HL-60 (cell line): ENCODE measurements at places on chromosomes 1 and 21.

- no peak for DNase-seq
Observed at GRCh38 chr21:29206445-29206844, 76.0 kb downstream of the MAP3K7CL start.

DNA sequence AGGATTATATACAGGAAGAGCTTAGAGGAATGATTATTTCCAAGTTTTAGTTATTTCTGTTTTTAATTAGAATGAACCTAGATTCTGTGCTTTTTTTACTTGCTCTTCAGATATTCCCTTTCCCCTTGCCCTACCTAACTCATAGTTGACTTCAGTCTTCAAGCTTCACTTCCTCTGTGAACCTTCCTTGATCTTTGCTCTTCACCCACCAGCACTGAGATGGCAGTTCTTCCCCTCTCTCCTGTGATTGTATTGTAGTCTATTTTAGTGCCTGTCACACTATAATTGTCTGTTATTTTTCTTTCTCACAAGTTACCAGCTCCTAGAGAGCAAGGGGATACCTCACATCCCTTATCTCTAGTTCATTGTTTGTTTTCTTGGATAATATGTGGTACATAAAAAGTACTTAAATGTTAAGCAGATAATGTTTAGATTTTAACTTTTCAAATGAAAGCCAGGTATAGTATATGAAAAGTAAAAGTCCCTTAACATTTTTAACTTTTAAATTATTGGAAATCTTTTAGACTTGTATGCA, 33.2 kb downstream of the KCTD3 start:
- no peak for DNase-seq

GRCh38 chr1:228465571-228466146, 21.5 kb upstream of the RNF187 start:
- DNase-seq = no peak

DNA sequence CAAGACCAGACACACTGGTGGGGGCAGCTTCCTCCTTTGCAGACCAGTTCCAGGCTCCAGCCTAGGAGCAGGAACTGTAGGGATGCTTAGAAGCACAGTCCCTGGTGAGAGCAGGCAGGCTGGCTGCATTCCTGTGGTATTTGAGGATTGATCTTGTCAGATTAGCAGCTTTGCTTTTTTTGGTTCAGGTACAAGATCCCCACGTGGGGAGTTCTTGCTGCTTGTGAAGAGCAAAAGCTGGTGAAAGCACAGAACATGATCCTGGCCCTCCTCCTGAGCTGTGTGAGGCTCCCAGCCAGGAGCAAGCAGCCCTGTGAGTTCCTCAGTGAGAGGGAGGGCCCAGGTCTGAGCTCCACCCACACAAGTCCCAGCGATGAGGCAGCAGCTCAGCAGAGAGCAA, 75.3 kb upstream of the ARTN start:
- DNase-seq = peak; percentile 30

- DNase-seq = peak; percentile 31
Observed at GRCh38 chr1:243734308-243734695, 115.7 kb downstream of the AKT3 start.

GRCh38 chr1:23817633-23818032, 7.6 kb downstream of the HMGCL start:
- DNase-seq = no peak

- DNase-seq = peak; percentile 39
Observed at GRCh38 chr1:40404670-40405462, 31.3 kb downstream of the SMAP2 start.

GRCh38 chr1:205930799-205931281, 12.4 kb downstream of the SLC26A9 start:
- DNase-seq = peak; percentile 61

- DNase-seq = no peak
Observed at GRCh38 chr21:27108228-27108627, 141.3 kb upstream of the ADAMTS5 start.

DNA sequence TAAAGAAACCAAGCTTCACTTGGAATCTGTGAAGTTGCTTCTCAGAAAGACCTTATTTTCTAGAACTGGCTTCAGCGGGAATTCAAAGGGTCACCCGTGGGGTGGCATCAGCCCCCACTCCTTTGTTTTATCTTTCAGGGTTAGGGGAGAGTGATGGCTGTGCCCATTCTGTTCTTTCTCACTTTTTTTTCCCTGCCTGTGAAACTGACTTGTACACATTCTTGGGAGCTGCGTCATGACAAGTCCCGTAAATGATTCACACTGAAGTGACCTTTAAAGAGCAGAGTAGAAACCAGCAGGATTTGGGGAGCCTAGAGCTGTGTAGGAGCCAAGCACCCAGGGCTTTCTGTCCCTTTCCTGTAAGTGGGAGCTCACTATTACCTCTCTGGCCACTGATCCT, 43.8 kb downstream of the SLC44A3 start:
- DNase-seq = no peak

DNA sequence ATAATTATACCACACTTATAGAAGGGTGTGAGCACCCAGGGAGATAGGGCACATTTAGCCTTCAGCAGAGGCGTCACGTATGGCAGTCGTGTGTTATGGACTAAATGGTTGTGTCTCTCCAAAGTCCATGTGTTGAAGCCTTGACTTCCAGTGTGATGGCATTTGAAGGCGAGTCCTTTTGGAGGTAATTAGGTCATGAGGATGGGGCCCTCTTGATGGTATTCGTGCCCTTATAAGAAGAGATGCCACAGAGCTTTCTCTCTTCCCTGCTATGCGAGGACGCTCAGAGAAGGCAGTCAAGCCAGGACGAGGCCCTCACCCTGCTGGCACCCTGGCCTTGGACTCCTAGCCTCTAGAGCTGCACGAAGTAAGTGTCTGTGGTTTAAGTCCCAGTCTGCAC, 375.0 kb upstream of the C1orf174 start:
- no peak for DNase-seq

DNA sequence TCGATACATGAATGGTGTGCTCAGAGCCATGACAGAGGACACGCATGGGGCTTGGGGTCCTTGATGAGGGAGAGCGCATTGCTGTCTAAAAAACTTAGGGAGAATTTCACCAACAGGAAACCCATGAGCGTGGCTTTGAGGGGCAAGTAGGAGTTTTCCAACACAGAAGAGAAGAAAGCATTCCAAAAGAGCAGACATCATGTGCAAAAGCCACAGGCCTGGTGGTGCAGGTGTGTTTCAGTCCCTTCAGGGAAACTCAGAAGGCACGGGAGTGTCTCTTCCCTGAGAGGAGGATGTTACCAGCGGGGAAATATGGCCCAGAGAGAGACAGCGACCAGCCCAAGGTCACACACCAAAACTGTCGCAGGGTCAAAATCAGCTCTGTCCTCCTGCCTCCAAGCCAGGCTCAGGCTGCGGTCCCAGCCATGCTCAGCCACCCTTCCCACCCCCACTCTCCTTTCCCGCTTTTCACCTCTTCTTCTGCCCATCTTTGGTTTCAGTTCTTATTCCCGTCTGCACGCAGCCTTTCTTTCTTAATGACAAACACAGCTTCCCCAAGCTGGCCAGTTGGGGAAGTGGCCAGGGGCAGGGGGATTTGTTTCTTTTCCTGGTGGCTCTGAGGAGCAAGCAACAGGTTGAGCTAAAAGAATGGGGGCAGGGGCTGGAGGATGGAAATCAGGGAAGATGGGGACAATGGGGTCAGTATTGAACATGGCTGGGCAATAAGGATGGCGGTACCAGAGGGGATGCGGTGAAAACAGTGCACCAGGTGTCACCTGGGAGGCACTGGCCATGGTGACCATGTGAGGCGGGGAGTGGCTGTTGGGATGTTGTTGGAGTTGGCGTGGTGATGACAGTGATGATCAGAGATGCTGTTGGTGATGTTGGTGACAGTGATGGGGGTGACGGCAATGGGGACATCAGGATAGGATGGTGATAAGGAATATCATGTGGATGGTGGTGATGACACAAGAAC, 10.3 kb downstream of the LAPTM5 start:
- DNase-seq = no peak

- DNase-seq = no peak
Observed at GRCh38 chr1:168719306-168720111, 9.5 kb downstream of the DPT start.

GRCh38 chr1:64871256-64871655, 95.1 kb downstream of the JAK1 start:
- no peak for DNase-seq

DNA sequence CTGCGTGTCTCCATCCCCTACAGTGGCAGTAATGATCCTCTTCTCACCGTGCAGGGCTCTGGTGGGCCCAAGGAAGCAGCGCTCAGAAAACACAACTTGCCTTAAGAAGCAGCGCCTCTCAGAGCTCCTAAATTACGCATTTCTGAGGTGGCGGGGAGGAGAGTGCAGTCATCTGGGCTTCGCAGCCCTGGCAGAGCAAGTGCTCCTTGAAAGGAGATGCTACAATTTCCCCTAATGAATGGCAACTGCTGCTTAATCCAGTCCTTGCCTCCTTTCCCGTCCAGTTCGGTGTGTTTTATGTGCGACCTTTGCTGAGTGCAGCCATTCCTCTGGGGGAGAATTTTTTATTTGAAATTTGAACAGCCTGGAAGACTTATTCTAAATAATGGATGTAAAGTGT, 287.3 kb downstream of the PTPRU start:
- no peak for DNase-seq

GRCh38 chr21:42845296-42845965, 33.9 kb downstream of the WDR4 start:
- DNase-seq = no peak

- no peak for DNase-seq
Observed at GRCh38 chr21:35646606-35647005, 413.7 kb downstream of the SETD4 start.

DNA sequence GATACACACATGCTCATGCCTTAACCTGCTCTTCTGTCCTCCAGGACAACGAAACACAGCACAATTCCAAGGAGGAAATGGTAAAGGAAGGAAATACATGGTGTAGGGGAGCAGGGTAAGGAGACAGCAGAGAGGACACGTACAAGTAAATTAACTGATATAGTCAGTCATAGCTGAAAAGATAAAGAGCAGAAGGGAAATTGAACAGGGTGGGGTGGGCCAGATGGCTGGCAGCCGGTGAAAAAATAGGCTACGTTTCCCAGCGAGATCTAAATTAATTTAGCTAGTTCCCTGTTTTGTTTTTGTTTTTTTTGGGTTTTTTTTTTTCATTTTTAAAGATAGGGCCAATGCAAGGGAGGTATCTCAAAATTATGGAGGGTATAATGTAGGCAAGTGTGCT, 109.2 kb downstream of the FAM78B start:
- no peak for DNase-seq

DNA sequence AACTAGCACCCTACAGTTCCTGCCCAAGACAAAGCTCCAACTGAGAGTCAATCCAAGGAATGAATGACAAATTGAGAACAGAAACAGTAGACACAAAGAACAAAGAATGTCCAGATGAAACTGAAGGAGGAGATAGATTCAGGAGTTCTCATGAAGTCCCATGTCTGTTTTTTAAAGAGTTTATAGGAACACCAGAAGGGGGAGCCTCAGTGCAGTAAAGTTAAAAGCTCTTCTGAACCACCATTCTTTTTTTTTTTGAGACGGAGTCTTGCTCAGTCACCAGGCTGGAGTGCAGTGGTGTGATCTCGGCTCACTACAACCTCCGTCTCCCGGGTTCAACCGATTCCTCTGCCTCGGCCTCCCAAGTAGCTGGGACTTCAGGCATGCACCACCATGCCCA, 323.6 kb downstream of the MRPL39 start:
- no peak for DNase-seq

DNA sequence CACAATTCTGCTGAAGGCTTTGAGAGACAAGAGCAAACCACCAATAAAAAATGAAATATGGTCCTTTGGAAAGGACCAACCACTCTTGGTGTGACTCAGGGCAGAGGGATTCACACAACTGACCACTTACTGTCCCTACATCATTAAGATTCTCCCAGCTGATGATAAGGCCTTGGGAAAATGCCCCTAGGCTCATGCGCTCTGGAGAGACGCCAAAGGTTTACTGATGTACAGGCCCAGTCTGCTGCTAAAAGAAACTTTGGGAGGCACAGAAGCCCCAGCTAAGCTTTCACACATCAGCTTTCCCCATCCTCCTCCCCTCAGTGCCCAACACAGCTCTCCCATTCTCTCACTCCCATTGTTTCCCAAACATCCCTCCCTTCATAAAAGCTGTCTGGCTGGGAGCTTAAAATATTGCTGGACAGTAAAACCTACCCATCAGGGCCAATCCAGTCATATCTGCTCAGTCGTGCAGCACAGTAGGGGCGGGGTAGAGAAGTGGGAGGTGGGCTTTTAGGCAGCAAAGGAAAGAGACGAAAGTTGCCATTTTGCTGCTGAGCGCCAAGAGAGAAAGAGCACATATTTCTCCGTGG, at the start of gene GJA8:
Gene GJA8 (plus strand): TSS at position 543 of the 593 bp plus-strand sequence. CDS start 5,161 bp downstream, outside the sequence.
- no peak for DNase-seq

DNA sequence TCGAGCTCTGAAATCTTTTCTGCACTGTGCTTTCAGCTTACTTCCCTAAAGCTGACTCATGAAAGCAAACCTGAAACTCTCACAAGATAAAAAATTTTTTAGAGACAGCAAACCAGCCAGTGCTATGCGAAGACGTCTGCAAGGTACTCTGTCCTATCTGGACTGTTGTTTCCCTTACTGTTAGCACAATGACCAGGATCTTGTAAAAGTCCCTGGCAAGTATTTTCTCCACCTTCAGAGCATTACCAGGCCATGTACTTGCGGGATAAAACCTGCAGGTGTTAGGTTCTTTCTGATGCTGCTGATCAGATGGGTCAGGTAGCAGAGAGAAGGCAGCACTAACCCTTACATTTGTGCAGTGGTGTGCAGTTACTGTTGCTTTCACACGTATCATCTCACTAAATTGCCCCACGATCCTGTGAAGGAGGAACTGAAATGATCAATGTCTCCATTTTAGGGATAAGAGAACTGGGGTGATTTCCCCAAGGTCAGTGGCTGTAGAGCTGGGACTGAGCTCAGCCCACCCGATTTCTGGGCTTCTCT, 56.6 kb downstream of the PLXNA2 start:
- DNase-seq = no peak
